CD4-positive, CD25-positive, alpha-beta regulatory T cell (primary cell): ENCODE measurements at places on chromosomes 3 and 15. TPM values are rescaled to one million over a fixed set of nuclear protein-coding genes. Genes with fewer than 3 reads are reported as not detected.
A peak's percentile ranks its signal among the peaks of the same experiment; 100 is the strongest.

TP63 gene
- 0.28 TPM for polyA plus RNA-seq

NDUFAF3 gene
- 163 TPM for polyA plus RNA-seq

CELF6 gene
- polyA plus RNA-seq = not detected

GREM1 gene
- not detected for polyA plus RNA-seq

FGD5 gene
- polyA plus RNA-seq = not detected

PAQR5 gene
- not detected for polyA plus RNA-seq

HSPBAP1 gene
- polyA plus RNA-seq = 8.9 TPM

DNA sequence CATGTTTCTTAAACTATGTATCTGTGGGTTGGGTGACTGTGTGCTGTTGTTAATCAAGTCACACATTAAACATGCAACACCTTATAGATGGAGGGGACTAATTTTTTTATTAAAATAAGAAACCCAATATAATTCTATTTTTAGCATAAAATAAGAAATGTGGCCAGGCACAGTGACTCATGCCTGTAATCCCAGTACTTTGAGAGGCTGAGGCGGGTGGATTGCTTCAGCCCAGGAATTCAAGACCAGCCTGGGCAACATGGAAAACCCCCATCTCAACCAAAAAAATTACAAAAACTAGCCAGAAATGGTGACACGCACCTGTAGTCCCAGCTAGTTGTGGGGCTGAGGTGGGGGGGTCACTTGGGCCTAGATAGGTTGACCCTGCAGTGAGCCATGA, 1021.0 kb downstream of the EPHA3 start:
- DNase-seq = no peak

- peak; percentile 89 for DNase-seq
These were observed 826 bp downstream of the LRRC58 start for GRCh38 chr3:120348065-120348990.

DNA sequence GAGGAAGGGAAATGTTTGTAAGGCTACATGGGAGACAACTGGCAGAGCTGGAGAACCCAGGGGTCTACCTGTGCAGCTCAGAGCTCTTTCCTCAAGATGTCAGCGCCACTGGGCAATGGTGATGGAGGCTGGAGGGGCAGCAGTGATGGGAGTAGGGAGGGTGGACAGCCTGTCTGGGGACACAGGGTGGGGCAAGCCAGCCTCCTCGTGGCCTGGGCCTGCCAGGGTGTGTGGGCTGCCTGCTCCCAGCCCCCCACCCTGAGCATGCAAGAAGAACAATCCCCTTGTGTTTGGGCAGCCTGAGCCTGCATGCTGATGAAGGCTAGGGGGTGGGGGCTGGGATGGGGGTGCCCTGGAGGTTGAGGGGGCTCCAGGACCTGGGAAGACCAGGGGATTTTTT, 1.2 kb downstream of the PCBP4 start:
- DNase-seq = no peak

- DNase-seq = no peak
These were observed 43.6 kb downstream of the DMXL2 start for GRCh38 chr15:51579012-51579411.

GRCh38 chr3:195208183-195208582, 62.8 kb downstream of the XXYLT1 start:
- no peak for DNase-seq

- DNase-seq = no peak
These were observed 2.1 kb downstream of the OPA1 start for GRCh38 chr3:193594946-193595689.

GRCh38 chr3:176939022-176939817, 258.1 kb downstream of the TBL1XR1 start:
- peak; percentile 14 for DNase-seq

GRCh38 chr15:99486371-99487336, 79.1 kb upstream of the MEF2A start:
- no peak for DNase-seq

DNA sequence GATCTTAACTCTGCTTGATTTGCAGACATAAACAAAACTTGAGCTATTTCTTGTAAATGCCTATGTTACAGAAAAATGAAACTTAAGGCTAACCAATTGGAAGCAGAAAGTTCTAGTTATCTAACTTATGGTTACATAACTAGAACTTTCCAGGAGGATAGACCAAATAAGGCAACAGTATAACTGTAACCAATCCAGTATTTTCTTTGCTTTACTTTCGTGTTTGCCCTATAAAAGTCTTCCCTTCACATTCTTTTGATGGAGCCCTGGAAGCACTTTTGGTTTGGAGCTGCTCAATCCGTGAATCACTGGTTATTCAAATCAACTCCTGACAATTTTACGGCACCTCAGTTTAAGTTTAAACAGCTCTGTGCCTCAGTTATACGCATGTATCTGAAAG, 164.6 kb downstream of the SUCLG2 start:
- DNase-seq = no peak

GRCh38 chr3:23740517-23740965, 65.2 kb upstream of the UBE2E1 start:
- DNase-seq = no peak

GRCh38 chr3:58386626-58387365, 46.8 kb downstream of the PDHB start:
- no peak for DNase-seq

GRCh38 chr15:64058279-64058678, 12.0 kb upstream of the DAPK2 start:
- DNase-seq = no peak

- no peak for DNase-seq
These were observed 795.6 kb upstream of the CFAP20DC start for GRCh38 chr3:59845386-59845785.

DNA sequence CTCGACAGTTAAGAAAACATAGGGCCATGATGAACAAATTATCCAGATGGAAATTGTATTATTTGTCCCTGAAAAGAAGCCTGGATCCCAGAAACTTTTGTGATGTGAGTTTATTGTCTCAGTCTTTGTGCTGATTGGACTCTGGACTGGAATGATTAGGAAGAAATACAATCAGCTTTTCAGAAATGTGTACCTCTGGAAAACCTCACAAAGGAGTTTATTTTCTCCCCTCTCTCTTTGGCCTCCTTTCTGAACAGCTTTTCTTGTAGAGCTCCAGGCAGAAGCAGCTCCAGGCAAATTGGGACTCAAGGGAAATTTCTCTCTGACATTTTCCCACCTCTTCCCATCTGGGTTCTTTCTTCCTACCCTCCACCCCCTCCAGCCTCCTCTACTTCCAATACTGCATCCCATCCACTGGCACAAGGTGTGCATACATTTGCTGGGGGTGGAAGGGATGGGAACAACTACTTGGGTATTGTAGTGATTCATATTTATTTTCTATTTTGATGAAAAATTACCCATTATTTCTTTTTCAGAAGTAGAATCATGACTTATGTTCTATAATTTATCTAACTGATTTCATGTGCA, 119.7 kb downstream of the CD47 start:
- DNase-seq = no peak

GRCh38 chr3:155763870-155764463, 19.1 kb upstream of the PLCH1 start:
- no peak for DNase-seq

DNA sequence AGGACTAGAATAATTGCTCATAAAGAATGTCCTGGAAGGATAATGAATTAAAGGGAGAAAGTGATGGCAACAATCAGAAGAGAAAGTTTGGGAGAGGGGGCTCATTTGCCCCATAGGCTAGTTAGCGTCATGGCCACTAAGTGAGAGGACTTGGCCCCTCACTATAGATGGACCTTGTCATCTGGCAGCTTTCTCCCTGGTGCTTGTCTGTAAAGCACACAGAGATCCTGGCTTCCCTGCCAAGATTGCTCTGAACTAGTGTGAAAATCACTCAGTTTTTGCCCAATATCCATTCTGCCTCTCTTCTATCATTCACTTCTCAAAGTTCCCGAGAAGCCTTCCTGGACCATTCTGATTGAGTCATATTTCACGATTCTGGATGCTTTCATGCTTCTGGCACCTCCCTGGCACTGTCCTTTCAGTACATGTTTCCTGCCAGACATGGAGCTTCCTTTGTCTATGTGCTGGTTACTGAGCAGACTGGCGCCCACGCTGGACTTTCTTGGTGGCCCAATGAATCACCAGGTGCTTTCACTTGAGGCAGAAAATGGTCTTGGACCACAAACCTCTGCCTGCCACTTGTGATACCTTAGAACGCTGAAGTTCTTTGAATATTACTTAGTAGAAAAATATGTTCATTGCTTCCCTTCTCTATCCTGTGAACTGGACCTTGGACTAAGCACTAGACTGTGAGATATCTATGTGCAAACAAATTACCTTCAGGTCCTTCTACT, 709.6 kb upstream of the CFAP20DC start:
- DNase-seq = no peak

DNA sequence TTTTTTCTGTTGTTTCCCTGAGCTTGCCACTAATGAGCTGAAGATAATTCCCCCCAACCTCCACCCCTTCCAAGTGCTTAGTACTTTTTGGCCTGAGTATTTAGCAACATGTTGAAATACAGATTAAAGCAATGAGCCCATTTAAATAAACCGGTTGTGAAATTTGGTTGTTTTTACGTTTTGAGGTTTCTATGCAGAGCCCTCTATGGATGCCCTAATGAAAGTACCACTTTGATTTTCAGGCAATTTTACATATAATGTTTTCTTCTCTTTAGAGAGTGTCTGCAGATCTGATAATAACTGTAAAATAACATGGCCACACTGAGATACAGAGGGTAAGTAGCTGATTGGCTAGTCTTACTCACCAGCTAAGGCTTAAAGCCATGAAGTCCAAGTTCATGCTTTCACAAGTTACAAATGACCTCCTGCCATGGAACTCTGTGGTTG, 139.4 kb upstream of the SLC7A14 start:
- DNase-seq = no peak

GRCh38 chr15:39031596-39031995, 467.0 kb upstream of the RASGRP1 start:
- DNase-seq = no peak

DNA sequence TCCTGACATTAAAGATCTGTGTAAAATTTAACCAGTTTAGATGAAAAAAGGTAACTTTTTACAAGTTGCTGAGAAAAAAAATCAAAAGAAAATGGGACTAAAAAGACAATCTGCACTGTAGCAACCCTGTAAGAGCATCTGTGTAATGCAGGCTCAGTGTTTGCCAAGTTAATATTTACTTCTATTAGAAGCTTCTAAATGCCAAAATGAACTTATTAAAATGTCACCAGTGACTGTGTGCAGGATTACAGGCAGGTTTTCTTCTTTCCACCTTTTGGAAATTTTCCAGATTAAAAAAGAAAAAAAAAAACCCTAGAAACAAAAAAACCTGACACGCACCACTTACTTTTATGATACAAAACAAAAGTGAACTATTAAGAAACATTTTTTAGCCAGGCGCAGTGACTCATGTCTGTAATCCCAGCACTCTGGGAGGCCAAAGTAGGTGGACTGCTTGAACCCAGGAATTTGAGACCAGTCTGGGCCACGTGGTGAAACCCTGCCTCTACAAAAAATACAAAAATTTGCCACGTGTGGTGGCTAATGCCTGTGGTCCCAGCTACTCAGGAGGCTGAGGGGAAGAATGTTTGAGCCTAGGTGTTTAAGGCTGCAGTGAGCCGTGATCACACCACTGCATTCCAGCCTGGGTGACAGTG, 87.2 kb downstream of the TJP1 start:
- no peak for DNase-seq

DNA sequence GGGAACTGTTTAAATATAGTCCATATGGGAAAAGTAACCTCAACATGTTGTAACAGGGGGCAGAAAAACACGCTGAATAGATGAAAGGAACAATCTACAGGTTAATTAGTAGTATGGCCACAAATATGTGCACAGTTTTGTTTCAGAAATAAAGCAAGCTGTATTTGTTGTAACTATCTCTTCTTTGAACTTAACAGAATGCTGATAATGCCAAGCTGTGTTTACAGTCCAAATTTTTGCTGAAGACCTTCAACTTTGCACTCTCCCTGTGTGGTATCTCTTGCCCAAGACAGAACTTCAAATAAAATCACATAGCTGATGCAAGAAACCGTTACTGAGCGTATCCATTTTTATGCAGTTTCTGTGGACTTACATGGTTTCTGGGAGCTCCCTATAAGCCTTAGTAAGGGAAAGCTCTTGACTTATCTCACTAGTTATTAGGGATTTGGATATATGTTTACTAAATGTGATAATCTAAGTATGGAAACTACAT, 425.4 kb upstream of the TPRG1 start:
- no peak for DNase-seq

- DNase-seq = no peak
These were observed 9.7 kb upstream of the CXCR6 start for GRCh38 chr3:45933591-45933990.

- DNase-seq = no peak
These were observed 27.6 kb downstream of the HDAC11 start for GRCh38 chr3:13507570-13508339.

DNA sequence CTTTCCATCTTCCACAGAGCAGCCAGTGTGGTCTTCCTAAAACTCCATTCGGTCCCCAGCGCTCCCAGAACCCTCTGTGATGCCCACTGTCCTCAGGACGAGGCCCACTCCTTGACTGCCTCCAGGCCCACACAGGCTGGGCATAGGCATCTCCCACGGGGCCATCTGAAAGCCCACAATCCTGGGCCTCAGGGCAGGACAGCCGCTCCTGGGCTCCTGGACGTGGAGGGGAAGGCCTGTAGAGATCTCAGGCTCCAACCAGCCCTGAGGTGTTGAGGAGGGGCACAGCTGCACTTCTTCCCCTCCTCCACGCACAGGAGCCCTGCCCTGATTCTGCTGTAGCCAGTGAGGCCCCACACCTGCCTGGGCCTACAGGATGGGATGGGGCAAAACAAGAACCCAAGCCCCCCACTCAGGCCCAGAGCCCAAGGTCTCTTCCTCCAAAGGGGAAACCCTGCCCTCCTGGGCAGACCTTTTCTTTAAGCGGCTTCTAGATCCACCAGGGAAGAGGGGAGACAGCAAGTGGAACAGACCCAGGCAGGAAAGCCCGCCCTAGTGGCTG, 25.9 kb downstream of the SHISA5 start:
- no peak for DNase-seq

DNA sequence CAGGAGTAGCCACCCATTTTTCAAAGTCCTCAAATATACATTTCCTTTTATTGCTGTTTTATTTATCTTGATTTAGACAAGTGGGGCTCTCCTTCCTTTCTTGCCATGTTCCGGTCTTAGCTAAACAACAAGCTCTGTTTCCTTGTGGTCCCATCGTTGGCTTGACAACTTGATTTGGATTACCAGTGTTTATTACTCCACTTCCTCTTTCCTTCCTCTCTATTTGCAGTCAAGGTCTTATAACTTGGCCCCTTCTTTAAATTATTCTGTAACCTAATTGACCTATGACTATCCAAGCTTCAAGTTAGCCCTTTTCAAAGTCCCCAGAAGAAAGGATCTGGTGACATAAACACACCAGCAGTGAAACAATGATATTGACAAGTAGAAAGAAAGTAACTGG, 130.6 kb upstream of the STT3B start:
- no peak for DNase-seq

GRCh38 chr3:171974986-171975837, 64.2 kb upstream of the FNDC3B start:
- DNase-seq = no peak

DNA sequence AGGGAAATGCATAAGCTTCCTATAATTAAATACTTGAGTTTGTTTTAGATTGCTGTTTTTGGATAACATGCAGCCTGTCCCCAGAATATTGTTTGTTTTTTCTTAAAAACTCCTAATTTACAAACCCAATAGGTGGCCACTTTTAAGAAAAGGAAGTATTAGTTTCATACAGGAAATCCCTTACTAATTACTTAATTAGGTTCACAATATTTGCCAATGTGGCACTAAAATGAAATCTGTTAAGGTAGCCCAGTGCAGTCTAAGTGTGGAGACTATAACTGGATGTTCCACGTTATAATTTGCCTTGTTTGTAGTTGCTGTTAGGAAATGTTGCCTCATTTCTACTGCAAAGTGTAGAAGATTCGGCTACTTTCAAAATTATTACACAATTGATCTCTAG, 195.8 kb downstream of the BBX start:
- DNase-seq = no peak
